ENCODE measurements at places on chromosomes 3 and 15. TPM values are rescaled to one million over a fixed set of nuclear protein-coding genes. Genes with fewer than 3 reads are reported as not detected.

Gene DUOX1
- polyA plus RNA-seq, result 2.6 TPM

Gene IQCH
- polyA plus RNA-seq, result 0.97 TPM

Gene INKA1
- polyA plus RNA-seq, result 4.6 TPM

Gene CHDH
- 10.3 TPM for polyA plus RNA-seq

Gene PLSCR2
- polyA plus RNA-seq, result 0.79 TPM

Gene ARID3B
- 13.1 TPM for polyA plus RNA-seq

Gene NPAP1
- polyA plus RNA-seq, result 0.36 TPM

Gene SMCO1
- polyA plus RNA-seq, result not detected

Gene VIPR1
- polyA plus RNA-seq, result 75.3 TPM

Gene SH2D7
- 2.6 TPM for polyA plus RNA-seq

Gene KLHL6
- 2.5 TPM for polyA plus RNA-seq

- DNase-seq, result no peak
Observed at GRCh38 chr3:106678657-106679390, 698.4 kb upstream of the CCDC54 start.

DNA sequence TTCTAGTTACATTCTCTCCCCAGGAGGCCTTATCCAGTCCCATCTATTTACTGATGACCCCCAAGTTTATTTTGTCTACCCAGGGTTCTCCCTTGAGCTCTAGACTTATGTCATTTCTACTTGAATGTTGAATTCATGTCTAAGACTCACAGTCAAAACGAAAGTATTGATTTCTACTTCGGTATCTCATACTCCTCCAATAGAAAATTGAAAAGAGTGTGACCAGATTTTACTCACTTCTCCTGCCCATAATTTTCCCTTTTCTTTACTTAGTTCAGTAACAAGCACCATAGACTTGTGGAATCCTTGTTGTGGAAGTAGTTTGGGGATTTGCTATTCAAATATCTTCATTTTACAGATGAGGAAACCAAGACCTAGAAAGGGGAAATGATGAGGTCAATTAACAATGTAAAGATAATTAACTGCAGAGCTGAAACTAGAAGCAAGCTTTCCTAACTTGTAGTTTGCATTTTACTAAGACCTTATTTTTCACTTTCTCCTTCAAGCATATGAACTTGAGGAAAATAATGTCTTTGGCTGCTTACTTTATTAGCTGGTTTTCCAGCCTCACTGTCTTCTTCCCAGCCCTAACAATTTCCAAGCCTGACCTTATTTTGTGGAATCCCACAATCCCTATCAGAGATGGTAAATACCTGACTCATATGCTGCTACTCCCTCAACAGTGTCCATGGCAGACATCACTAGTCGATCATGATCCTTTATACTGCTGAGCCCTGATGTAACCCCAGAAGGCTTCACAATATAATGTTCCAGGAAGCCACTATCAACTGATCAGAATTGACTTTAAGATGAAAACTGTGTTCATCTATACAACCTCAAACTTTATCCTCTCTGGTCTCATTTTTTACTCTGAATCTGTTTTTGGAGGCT, 123.9 kb upstream of the AGBL1 start:
- DNase-seq, result no peak

DNA sequence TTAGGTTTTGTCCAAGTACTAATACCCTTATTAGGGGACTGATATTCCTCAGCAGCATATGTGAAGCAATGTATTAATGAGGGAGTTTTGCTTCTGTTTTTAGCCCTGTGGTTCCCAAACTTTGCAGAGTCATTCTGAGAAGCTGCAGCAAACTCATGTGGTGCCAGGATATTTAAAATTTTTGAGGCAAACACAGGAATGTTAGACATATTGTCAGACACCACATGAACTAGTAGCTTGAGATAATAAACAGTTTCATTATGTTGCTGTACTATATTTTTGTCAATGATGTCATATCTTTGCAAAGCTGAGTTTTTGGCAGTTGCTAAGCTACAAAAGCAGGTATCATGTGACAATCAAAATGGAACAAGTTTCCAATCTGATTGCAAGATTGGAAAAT, 36.6 kb downstream of the ATP6V1A start:
- no peak for DNase-seq

GRCh38 chr3:175227126-175227525, 368.0 kb downstream of the NAALADL2 start:
- DNase-seq, result no peak

DNA sequence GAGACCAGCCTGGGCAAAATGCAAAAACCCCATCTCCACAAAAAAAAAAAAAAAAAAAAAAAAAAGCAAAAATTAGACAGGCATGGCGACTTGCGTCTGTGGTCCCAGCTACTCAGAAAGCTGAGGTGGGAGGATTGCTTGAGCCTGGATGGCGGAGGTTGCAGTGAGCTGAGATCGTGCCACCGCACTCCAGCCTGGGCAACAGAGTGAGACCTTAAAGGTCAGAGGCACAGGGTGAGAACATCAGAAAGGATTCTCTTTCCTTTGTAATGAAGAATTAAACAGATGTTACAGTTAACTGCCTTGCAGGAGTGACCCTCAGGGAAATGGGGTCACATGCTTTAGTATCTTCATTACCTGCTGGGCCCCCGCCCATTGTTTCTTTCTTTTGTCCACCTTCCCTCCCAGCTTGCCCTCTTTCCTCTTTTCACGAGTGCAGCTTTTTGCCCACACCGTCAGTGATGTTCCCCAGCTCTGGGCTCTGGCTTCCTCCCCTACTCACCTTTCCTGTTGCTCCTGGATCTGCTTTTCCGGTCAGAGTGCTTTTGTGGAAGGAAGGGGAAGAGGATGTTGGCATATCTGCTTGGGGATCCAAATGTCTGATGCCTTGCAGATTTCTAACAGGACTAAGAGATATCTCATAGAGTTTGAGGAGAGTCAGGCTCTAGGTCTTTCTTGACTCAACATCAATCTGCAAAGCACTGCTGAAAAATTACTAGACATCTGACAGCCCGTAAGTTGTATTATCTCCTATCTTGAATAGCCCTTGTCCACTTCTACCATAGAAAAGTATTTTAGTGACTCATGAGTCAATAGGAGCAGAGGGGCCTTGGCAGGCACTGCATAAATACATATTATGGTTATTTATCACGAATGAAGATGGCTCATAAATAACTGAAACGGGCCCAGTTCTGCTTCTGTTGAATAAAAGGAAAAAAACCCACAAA, 35.6 kb upstream of the NDUFB4 start:
- DNase-seq, result no peak

- no peak for DNase-seq
Observed at GRCh38 chr3:45631486-45631885, 36.9 kb downstream of the LIMD1 start.

GRCh38 chr15:64905119-64905831, 6.4 kb upstream of the ANKDD1A start:
- peak; percentile 73 for DNase-seq

DNA sequence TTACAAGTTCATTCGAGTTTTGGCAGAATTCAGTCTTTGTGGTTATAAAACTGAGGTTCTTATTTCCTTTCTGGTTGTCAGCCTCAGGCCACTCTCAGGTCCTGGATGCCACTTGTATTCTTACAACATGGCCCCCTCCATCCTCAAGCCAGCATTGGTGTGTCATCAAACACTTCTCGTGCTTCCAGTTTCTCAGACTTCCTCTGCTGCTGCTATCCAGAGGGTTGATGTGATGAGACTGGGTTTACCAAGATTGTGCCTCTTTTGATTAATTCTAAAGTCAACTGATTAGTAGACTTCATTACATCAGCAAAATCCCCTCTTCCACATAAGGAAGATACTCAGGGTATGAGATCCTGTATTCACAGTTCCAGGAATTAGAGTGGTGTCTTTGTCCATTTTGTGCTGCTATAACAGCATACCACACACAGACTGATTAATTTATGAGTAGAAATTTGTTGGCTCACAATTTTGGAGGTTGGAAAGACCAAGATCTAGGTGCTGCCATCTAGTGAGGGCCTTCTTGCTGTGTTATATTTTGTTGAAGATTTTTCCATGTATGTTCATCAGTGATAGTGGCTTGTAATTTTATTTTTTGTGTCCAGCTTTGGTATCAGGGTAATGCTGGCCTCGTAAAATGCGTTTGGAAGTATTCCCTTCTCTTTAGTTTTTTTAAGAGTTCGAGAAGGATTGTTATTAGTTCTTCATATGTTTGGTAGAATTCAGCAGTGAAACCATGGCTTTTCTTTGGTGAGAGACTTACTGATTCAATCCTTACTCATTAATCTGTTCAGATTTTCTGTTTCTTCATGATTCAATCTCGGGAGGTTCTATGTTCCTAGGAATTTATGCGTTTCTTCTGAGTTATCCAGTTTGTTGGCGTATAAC, 11.1 kb downstream of the LRCH3 start:
- DNase-seq, result no peak

GRCh38 chr3:138394156-138394555, 40.3 kb upstream of the ESYT3 start:
- DNase-seq, result no peak

DNA sequence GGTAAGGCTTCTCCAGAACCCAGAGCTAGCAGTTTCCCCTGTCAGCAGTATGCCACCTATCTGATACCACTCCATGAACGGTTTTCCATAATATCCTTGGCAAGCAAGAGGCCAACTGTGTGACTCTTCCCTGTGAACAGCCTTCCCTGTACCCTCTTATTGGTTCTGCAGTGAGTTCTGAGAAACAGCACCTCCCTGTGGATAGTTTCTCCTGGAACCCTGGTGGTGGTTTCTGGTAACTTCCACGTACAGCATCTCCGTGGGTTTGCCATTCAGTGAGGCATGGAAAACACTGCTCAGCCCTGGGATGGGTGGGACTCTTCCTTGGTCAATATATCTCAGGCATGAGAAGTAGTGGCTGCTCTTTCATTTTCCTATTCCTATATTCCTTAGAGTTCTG, 19.4 kb upstream of the SERPINI2 start:
- no peak for DNase-seq

DNA sequence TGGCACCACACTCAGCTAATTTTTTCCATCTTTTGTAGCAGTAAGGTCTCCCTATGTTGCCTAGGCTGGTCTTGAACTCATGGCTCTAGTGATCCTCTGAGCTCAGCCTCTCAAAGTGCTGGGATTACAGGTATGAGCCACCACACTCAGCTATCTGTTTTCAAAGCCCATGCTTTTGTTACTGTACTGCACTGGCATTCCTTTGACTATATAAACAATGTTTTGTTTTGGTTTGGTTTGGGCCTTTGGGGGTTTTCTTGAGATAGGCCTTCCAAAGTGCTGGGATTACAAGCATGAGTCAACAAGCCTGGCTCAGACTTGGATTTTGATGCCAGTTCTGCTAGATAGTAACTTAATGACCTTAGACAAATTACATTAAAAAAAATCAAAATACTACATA, 89.7 kb upstream of the GK5 start:
- DNase-seq, result no peak

GRCh38 chr15:26182441-26182840, 319.3 kb upstream of the ATP10A start:
- DNase-seq, result no peak

DNA sequence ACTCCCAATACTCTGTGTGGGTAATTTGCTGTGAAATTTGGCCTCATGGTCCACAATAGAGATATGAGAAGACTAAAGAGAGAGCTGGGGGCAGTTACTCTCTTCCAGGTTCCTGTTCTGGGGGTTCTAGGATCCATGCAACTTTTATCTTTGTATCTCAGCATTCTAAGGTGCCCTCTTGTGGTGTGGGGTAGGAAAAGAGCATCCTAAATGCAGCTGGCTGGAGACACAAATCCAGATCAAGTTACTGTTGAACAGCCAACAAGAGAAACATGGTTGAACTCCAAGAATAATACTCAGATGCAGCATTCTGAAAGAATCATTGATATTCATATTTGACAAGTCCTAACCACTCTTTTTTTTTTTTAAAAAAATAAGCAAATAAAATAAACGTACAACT, 238.2 kb downstream of the GREM1 start:
- no peak for DNase-seq

DNA sequence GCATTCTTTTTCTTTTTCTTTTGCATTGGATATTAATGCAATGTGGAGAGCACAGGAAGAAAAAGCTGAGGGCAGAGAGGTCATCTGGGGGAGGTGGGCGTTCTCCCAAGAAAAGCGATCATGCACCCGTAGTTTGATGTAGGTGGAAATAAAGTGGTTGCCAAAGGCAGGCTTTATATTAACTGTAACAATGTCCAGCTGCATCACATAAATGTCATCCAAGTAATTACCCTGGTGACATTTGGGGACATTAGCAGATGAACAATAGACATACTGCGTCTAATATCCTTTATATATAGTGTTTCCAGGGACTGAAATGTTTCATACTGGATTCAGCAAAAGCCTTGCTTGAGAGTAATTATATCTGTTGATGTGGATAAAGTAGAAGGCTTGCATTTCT, 135.5 kb downstream of the CNTN6 start:
- DNase-seq, result no peak

- DNase-seq, result no peak
Observed at GRCh38 chr3:176755977-176756376, 441.3 kb downstream of the TBL1XR1 start.

DNA sequence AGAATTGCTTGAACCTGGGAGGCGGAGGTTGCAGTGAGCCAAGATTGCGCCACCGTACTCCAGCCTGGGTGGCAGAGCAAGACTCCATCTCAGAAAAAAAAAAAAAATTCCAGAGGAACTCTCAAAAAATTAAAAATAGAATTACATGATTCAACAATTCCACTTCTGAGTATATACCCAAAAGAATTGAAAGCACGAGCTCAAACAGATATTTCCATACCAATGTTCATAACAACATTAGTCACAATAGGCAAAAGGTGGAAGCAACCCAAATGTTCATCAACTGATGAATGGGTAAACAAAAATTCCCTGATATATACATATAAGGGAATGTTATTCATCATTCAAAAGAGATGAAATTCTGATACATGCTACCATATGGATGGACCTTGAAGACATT, 16.9 kb upstream of the MORF4L1 start:
- DNase-seq, result no peak

All from large intestine (tissue), 12 donors.